Osteocyte (in vitro differentiated cells): ENCODE measurements at places on chromosomes 6 and 20. TPM values are rescaled to one million over a fixed set of nuclear protein-coding genes. Genes with fewer than 3 reads are reported as not detected.

Gene ADAM33
- 32.0 and 34.7 TPM in 2 replicates for total RNA-seq

Gene DNAH8
- 0.21 and 0.24 TPM in 2 replicates for total RNA-seq

Gene RAET1L
- total RNA-seq: not detected in 2 replicates

Gene SLC13A3
- total RNA-seq: 1.8 and 2.1 TPM in 2 replicates

Gene GATA5
- not detected in 2 replicates for total RNA-seq

Gene CDSN
- total RNA-seq: not detected in 2 replicates

Gene HSPA12B
- total RNA-seq: not detected in 2 replicates

Gene MYLIP
- total RNA-seq: 55.1 and 58.5 TPM in 2 replicates

Gene SLC44A4
- not detected in 2 replicates for total RNA-seq

Gene HDGFL1
- total RNA-seq: not detected in 2 replicates

DNA sequence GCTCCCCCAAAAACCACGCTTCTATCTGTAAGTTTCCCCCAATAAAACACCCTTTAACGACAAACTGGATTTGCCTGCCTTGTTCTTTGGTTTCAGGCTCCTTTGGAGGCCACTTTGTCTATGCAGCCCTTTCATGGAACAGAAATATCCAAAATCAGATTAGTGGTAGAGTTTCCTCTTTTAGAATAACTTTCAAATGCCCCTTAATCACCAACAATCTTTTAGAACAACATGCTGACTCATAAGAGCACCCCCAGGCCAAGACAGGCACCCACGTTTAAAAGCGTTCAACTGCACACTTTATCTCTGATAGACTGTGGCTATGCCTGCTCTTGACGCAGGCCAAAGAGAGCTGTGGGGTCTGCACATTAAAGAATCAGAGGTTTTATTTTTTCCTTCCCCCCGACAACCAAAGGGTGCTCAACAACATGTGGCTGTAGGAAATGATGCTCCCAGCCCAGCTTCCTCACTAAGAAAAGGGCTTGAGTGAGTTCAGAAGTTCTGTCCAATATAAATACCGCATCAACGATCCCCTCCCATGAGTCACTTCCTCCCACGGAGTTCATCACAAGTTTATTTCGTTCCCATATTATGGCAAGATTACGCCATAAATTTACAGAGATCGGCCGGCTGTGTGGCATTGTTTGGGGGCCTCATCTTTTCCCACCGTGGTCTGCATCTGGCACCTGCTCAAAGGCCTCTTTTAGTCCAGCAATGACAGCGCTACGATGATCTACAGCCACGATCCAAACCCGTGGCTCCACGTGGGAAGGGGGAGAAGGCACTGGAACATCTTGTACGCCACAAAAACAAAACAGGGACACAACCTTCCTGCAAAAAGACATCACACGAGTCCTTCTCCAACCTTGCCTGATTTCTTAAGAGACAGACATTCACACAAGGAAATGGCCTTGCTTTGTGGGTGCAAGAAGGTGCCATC lies 88.8 kb upstream of the NFATC2 start:
- DNase-seq: no peak

- no peak for DNase-seq
Measured at GRCh38 chr20:47354714-47355488, 1.6 kb downstream of the ZMYND8 start.

- DNase-seq: no peak
Measured at GRCh38 chr6:17397764-17398194, 4.4 kb downstream of the CAP2 start.

- DNase-seq: peak; percentile 91
Measured at GRCh38 chr20:50724851-50725723, 6.3 kb upstream of the PARD6B start.

GRCh38 chr20:57742507-57743181 lies 32.8 kb upstream of the PMEPA1 start:
- DNase-seq: no peak

- DNase-seq: no peak
Measured at GRCh38 chr6:163695414-163695864, 280.9 kb downstream of the QKI start.

DNA sequence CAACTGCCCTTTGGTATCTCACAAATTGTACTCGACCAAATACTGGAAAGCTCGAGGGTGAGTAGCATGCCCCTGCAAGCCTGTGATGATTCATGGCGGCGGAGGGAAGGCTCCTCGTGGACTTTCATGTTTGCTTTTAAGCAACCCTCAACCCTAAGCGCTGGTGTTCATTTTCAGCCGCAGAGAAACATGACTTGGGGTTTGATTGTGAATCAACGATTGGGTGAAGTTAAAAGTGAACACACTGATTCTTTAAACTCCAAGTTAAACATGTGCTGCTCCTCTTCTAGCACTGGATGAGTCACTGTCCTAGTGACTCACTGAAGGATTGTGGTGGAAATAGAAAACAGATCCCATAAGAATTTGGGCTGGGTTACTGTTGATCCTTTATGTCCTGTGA lies 8.3 kb downstream of the CD109 start:
- DNase-seq: no peak

GRCh38 chr6:125220712-125221111 lies 67.1 kb downstream of the TPD52L1 start:
- DNase-seq: no peak

- no peak for DNase-seq
Measured at GRCh38 chr6:105805501-105806023, 280.6 kb upstream of the PRDM1 start.

DNA sequence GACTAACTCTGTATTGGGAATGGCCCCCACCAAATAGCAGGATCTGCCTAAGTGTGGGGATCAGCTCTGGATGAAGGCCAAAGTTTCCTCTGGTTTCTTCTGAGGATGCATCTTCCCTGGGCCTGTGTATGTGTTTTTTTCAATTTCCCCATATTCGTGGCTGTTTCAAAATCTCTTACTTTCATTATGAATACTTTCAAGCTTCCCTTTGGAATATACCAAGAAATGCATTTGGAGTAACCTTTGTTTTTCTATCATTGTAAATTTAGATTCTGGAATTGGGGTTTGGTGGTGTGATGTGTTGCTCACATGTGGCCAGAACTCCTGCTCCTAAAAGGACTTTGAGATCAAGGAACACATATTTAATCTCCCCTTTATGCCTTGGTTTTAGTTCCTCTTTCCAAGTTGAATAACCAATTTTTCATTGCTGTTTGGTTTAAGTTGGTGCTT lies 8.4 kb downstream of the ENTPD6 start:
- no peak for DNase-seq

DNA sequence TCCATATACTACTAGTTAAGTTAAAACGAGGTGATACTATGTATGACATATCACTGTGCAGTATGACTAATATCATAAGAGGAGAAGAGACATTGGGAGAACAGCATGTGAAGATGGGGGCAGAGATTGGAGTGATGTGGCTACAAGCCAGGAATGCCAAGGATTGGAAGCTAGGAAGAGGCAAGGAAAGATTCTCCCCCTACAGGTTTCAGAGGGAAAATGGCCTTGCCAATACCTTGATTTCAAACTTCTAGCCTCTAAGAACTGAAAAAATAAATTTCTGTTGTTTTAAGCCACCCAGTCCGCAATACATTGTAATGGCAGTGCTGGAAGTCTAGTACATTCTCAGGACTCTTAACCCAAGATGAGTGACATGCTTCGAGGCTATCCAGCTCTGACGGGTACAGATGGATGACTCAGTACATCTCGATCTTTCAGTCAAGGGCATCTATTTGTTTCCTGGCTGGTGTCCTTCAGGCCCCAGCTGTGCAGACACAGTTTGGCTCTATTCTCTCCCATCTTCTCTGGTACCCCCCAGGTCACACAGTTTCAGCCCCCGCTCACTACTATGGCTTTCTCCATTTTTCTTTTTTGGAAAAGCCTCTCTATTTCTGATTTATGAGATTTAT lies 55.5 kb upstream of the THEMIS start:
- DNase-seq: no peak

- DNase-seq: no peak
Measured at GRCh38 chr6:140124498-140124897, 750.0 kb upstream of the CITED2 start.

DNA sequence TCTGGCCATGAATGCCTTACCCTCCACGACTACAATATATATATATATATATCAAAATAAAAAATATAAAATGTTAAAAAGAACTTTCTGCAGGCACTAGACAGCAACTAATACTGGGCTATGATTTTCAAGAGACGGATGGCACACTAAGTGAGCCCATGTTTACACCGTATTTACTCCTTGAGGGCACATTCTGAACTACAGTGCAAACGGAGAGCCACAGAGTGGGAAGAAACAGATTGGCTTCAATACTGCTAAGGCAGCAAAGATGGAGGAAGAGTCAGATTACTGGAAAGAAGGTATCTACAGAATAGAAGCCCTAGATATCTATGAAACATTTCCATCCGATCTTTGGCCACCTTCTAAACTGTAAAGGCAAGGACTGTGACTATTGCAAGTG lies 330.3 kb downstream of the HTR1B start:
- DNase-seq: no peak

- no peak for DNase-seq
Measured at GRCh38 chr20:5171064-5171789, 44.4 kb downstream of the CDS2 start.

- no peak for DNase-seq
Measured at GRCh38 chr6:101392586-101393230, 800 bp upstream of the GRIK2 start.

DNA sequence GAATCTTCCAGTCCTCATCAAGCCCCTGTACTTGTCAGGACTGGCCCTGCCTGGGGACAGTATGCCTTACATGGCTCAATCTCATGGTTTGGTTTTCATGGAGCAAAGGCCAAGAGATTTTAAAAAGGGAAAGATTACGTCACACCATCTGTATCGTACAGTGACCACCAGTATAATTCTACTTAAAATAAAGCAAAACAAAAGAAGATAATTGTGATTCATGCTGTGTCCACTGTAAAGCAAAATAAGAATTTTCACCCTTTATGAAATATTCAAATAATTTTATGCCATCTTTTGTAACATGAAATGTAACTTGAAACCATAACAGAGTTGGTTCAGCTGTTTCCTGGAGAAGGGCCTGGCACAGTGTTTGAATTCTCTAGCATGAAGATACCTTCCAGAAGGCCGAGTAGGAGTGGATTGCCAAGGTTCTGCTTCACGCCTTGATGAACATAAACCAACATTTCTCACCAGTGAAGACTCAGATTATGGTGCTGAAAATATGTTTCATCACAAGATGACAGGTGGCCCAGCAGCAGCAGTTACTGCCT lies 486.5 kb downstream of the RFPL4B start:
- no peak for DNase-seq

- no peak for DNase-seq
Measured at GRCh38 chr6:144334150-144334708, 49.1 kb downstream of the UTRN start.

- peak; percentile 87 for DNase-seq
Measured at GRCh38 chr6:28648035-28648877, 122.6 kb downstream of the GPX5 start.
